ENCODE measurements at places on chromosomes 2 and 18.

DNA sequence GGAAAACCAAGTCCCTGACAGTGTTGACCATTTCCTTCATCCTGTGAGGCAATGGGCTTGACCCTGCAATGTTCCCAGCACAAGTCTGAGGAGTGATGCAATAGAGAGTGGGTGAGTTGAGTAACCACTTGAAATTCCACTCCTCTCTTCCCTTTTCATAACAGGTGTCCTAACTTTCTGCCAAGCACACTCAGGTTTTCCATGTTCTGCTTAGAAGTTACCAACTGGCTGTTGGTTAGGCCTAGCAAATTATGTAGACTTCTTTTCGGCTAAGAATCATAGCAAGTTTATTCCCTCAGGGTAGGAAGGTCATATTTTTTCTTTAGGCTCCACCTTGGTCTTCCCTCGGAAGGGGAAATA is 11.5 kb downstream of the GNLY start:
- DNase-seq = peak; percentile 36

GRCh38 chr2:73117441-73117840 is 4.7 kb upstream of the RAB11FIP5 start:
- DNase-seq = no peak

GRCh38 chr2:108560895-108561530 is 26.7 kb downstream of the LIMS1 start:
- DNase-seq = no peak

DNA sequence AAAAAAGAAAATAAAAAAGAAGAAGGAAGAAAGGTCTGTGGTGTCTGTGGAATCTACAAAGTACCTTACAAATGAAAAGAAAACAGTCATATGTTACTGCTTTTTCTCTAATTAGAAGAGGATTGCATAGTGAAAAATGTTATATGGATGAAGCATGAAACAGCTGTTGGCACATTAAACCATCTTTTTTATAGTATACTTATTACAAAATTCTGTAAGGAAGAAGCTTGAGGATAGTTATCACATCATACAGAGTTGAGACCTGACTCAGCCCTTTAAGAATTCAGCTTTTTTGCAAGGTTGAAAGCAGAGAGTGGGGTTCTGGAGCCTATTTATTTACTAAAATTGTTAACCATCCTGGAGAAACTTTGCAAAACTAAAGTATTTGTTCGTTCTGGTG is 222.7 kb downstream of the PHLPP1 start:
- no peak for DNase-seq

- DNase-seq = no peak
These were observed 71.8 kb upstream of the STPG4 start for GRCh38 chr2:47226923-47227220.

- no peak for DNase-seq
These were observed 270.3 kb downstream of the ATAD2B start for GRCh38 chr2:23656597-23656973.

All from CD4-positive, alpha-beta T cell (primary cell).